ENCODE measurements at places on chromosomes 5 and 9.

DNA sequence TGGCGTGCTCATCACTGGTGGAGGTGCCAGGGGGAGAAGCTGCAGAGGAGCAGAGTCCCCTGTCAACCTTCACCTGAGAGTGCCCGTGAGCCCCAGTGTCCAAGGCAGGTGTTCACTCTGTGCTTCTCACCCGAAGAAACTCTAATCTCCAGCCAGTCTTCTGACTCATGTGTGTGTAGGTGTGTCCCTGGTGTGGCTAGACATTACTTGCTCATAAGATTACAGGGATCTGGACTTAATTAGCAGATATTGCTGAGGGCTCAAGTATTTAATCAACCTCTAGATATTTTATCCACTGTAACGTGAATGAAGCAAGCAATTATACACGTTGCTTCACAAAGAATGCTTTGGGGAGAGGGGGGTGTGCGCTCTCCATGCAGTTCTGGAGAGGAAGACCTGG, 72.5 kb downstream of the MED10 start:
- no peak for DNase-seq

GRCh38 chr5:149313151-149313841, 32.0 kb upstream of the GRPEL2 start:
- no peak for DNase-seq

- no peak for DNase-seq
These were observed 154.3 kb downstream of the GABRG2 start for GRCh38 chr5:162221910-162222309.

- no peak for DNase-seq
These were observed 66.1 kb upstream of the STK32A start for GRCh38 chr5:147168578-147169327.

- DNase-seq: no peak
These were observed 185.8 kb downstream of the CDK5RAP2 start for GRCh38 chr9:120394058-120394669.

DNA sequence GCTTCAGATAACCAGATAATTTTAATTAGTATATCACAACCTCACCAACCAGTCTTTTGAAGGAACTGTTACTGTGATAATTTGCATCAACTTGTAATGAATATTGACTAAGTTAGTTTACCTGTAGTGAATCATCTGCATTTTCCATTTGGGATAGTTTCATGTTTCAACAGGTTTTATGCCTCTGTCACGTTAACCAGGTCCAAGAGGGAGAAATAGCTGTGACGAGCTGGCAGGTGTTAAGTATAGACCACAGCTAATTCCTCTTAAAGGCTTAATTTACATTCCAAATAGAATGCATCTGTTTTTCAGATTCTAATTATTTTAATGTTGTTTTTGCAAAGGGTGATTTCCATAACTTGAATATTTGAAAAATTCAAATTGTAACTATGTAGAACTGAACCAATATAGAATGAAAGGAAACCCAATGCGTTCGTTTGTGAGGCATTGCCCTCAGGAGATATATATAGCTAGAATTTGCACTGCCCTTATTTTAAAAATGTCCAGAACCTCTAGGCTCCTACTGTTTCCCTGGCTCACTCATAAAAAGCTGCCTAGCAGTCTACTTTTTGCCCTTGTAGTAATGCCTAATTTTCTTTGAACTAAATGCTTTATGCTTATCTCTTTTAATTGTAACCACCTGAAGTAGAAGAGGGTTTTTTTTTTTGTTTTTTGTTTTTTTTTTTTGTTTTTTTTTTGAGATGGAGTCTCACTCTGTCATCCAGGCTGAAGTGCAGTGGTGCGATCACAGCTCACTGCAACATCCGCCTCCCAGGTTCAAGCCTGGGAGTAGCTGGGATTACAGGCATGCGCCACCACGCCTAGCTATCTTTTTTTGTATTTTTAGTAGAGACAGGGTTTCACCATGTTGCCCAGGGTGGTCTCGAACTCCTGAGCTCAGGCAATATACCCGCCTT, 270.5 kb downstream of the SMARCA2 start:
- no peak for DNase-seq

DNA sequence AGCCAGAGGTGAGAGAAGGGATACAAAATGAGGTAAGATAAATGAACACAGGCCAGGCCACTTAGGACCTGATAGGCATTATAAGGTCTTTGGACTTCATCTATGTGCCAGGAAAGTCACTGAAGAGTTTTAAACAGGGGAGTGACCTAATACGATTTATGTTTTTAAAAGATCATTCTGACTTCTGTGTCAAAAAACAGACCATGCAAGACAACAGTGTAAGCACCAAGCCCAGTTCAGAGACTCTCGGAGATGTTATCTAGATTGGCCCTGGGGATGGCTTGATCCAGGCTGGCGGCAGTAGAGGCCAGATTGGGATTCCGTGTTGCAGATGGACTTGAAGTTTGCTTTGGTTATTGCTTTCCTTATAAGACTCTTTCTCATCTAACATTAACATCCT, 43.0 kb upstream of the DPYSL3 start:
- DNase-seq: no peak

- DNase-seq: no peak
These were observed 495 bp downstream of the OSTF1 start for GRCh38 chr9:75088646-75089372.

GRCh38 chr9:122376796-122377195, 6.0 kb downstream of the PTGS1 start:
- no peak for DNase-seq

DNA sequence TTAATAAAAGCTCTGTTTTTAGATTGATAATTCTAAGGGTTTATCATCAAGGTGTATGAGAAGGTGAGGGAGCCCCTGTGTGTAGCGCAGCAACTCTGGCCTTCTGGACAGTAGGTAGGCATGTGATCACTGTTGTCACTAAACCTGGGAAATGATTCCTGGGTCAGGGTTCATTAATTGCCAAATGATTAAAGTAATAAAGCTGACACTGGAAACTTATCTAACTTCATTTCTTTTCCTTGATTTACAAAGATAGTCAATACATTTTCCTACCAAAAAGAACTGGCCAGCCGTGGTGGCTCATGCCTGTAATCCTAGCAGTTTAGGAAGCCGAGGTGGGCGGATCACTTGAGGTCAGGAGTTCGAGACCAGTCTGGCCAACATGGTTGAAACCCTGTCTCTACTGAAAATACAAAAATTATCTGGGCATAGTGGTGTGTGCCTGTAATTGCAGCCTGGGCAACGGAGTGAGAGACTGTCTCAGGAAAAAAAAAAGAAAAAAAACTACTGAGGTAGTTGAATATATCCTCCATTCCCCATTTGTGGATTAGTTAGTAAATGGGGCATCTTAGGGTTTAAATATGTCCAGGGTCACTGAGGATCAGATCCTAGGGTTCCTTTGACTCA, 2.4 kb downstream of the EHMT1 start:
- DNase-seq: no peak

DNA sequence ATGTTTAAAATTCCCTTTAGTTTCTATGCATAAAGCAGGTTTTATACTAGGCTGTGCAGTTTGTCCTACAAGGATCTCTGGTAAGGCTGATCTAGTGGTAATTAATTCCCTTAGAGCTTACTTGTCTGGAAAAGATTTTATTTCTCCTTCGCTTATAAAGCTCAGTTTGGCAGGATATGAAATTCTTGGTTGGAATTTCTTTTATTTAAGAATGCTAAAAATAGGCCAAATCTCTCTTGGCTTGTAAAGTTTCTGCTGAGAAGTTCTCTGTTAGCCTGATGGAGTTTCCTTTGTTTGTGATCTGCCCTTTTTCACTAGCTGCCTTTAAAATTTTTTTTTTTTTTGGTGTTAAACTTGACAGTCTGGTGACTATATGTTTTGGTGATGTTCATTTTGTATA, 237.1 kb upstream of the TLE4 start:
- DNase-seq: no peak

GRCh38 chr9:78769690-78770089, 472.8 kb downstream of the PSAT1 start:
- DNase-seq: no peak

GRCh38 chr9:134474055-134474370, 147.8 kb downstream of the RXRA start:
- no peak for DNase-seq

- no peak for DNase-seq
These were observed 5.2 kb downstream of the HSPA5 start for GRCh38 chr9:125235804-125236519.

GRCh38 chr5:150625831-150626746, 14.4 kb upstream of the SYNPO start:
- DNase-seq: no peak

GRCh38 chr5:123150089-123150488, 61.0 kb downstream of the PRDM6 start:
- DNase-seq: no peak

DNA sequence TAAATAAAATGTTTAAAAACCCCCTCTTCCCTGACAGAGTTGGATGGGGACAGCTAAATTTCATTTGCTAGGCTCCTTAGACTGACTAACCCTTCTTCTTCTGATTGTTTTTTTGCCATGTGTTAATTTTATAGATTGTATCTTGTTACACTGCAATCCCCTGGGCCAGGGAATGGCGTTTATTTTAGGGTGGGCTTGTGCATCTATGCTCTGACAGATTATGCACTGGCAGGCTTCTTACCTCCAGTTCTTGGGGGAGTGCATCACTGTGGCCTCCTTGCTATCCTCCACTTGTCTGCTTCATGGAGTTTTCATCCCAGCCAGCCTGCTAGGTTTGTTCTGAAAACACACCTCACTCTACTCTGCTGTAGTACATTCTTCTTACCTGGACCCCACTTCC, 159.8 kb downstream of the DROSHA start:
- no peak for DNase-seq

DNA sequence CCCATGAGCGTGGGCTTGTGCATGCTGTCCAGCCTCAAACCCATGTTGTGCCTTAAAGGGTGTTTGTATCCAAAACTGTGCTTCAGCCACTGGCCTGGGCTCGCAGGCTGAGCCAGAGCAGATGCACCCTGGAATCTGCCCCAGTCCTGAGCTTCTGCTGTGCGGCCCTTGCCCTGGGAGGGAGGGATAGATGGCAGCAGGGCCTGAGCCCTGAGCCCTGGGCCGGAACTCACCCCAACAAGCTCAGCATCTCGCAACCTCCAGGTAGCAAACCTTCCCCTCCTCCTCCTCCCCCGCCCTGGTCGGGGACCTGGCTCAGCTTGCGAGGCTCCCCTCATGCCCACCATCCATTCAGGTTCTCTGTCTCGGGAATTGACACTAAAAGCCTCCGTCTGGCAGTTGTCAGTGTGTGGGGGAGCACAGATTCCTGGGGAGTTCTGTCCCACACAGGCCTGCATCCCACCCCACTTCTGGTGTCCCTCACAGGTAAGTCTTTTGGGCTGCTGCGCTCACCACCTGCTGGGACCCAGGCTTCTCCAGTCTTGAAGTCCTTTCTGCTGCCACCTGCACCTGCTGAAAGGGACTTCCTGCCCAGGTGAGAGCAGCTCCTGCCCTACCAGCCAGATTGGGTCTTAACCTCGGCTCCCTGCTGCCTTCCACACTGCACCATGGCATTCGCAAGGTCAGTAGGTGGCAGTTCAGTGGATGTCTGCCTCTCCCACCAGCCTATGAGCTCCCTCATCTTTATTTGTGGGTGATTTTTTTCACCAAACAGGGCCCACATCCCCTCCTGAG, 55.2 kb upstream of the OLFM1 start:
- no peak for DNase-seq

DNA sequence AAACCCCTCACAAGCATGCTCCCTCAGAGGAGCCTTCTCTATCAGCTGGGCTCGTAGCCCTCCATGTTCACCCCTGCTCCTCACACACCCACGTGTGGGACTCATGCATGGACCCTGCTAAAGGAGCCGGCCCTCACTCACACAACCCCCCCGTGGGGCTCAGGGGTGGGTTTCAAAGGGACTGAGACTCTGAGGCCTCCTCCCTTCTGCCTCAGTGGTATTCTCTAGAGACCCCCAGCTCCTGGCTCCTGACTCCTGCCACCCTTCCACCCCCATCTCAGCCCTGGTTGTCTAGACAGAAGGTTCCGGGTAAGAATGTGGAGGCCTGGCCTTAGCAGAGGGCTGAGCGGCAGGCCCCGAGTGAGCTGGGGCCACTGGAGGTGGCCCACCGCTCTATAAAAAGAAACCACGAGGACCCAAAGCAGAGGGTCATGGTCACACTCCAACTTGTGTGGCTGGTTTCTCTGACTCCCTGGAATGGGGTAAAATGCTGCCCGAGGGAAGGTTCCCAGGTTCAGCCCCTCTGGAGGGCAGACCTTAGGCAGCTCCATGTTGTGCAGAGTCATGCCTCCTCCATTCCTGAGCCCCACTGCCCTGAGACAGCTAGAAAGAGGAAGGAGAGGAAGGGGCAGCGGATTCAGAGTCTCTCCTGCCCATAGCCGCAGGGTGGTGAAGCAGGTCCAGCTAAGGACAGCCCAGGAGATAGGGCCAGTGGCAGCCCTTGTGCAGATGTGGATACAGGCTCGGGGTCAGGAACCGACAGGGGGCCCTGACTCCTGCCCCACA, 10.8 kb downstream of the SEPTIN8 start:
- no peak for DNase-seq

- DNase-seq: no peak
These were observed 128.9 kb downstream of the BARX1 start for GRCh38 chr9:93826209-93826608.

GRCh38 chr5:100821751-100822150, 81.3 kb downstream of the ST8SIA4 start:
- DNase-seq: no peak

DNA sequence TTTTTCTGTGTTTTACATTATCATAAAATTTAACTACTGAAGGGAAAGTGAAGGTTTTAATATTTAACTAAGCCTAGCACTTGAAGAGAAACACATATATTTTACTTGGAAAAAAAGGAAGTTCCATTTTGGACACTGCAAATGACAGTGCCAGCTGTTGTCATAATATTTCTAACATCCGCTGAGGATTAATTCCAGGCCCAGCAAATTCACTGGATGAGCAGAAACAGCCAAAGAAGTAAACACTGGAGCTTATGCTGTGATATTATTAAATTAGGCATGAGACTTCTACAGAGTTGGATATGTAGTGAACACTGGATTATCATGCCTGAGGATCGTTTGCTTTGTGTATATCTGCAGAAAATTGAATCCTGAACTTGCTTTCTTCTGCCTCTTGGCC, 67.6 kb downstream of the GHR start:
- no peak for DNase-seq

DNA sequence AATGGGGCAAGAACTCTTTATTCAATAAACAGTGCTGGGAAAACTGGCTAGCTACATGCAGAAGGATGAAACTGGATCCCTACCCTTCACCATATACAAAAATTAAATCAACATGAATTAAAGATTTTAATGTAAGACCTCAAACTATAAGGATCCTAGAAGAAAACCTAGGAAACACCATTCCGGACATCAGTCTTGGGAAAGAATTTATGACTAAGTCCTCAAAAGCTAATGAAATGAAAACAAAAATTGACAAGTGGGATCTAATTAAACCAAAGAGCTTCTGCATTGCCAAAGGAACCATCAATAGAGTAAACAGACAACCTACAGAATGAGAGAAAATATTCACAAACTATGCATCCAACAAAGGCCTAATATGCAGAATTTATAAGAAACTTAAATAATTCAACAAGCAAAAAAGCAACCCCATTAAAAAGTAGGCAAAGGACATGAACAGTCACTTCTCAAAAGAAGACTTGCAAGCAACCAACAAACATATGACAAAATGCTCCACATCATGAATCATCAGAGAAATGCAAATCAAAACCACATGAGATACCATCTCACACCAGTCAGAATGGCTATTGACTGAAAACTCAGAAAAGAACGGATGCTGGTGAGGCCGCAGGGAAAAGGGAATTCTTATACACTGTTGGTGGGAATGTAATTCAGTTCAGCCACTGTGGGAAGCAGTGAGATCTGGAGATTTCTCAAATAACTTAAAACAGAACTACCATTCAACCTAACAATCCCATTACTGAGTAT, 104.3 kb upstream of the MAP3K1 start:
- no peak for DNase-seq
